ENCODE measurements at places on chromosomes 2 and 18.

DNA sequence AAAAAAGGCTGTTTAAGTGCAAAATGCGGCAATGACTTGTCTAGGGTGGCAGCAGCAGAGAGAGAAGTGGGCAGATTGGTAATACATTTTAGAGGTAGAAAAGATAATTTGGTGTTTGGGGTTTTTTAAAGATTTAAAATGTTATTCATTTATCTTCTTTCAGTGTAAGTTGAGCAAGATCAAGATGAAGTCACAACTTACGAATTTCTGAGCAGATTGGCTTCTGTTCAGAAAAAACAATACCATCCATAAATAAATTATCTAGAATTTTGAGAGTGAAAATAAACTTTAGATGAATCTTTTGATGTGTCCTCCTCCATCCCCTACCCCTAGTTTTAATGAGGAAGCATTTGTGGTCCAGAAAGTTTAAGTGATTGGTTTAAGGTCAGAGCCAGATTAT, 47.9 kb upstream of the FAM171B start:
- no peak for DNase-seq

DNA sequence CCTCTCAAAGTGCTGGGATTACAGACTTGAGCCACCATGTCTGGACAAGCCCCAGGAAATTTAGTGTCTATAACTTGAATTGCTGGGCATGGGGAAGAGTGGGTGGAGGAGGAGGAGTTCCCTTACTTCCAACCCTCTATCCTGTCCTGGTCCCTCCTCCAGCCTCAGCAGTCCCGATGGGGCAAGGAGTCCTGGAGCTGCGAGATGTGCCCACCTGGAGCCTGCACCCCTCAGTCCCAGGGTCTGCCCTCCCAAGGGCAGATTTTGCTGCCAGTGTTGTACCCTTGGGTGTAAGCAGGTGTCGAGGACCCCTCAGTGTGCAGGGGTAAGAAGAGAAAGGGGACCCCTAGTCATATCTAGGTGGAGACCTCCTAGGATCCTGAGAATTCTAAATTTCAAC, 2.8 kb downstream of the VAMP8 start:
- no peak for DNase-seq

- no peak for DNase-seq
Observed at GRCh38 chr18:66995270-66995669, 391.4 kb upstream of the CDH19 start.

GRCh38 chr18:21912339-21913239, 172.0 kb downstream of the MIB1 start:
- DNase-seq, result no peak
